NCI-H2107 (cell line): ENCODE measurements at places on chromosomes 4 and X.
A peak's percentile ranks its signal among the peaks of the same experiment; 100 is the strongest.

GRCh38 chr4:167222099-167222498 is 12.2 kb downstream of the SPOCK3 start:
- DNase-seq: no peak

DNA sequence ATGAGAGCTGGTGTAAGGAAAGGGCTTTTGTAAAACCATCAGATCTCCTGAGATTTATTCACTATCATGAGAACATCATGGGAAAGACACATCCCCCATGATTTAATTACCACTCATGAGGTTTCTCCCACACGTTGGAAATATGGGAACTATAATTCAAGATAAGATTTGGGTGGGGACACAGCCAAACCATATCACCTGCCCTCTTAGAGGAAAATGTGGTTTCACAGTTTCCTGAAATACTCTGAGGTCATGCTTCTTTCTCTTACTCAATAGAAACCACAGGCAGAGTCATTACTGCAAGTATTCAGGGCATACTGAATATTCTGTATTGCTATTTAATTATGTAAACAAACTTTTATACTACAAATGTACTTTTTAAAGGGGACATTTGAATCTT is 1453.3 kb downstream of the PCDH18 start:
- no peak for DNase-seq

GRCh38 chrX:41733939-41734338 is 10.0 kb downstream of the GPR82 start:
- no peak for DNase-seq

DNA sequence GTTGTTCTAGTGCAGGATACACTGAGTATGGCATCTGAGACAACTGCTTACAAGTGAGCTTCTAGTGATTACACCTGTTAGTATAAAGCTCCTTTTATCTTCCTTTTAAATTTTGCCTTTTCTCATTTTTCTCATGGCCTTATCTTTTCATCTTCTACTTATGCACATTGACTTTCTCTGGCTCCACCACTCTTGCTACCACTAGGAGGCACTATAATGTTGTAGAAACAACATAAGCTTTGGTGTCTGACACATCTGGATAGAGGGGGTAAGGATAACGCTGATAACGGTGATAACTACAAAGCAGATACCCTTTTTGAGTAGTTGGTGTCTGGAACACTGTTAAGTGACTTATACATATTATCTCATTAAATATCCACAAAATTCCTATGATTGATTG is 187.4 kb upstream of the TEX13C start:
- no peak for DNase-seq

DNA sequence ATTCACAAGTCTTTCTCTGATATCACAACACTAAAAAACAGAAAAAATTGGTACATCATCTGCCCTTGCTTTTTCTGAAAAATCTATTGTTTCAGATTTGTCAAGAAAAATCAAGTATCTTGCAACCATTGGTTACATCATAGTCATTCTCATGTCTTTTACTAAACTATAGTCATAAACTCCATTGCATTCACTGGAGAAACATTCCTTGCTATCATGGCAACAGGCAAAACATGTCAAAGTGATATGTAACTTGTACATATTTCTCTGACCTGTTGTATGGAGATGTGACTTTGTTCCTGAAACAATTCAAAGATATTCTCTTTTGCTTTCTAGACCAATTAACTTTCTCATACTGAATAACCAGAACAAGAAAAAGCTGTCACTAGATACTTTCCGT is 121.9 kb upstream of the ANK2 start:
- DNase-seq: no peak

GRCh38 chr4:112296949-112297880 is at the start of gene ALPK1:
ALPK1 (plus strand) TSS chr4:112297369.
- DNase-seq: no peak

GRCh38 chrX:19334945-19335626 is 8.6 kb upstream of the PDHA1 start:
- no peak for DNase-seq

DNA sequence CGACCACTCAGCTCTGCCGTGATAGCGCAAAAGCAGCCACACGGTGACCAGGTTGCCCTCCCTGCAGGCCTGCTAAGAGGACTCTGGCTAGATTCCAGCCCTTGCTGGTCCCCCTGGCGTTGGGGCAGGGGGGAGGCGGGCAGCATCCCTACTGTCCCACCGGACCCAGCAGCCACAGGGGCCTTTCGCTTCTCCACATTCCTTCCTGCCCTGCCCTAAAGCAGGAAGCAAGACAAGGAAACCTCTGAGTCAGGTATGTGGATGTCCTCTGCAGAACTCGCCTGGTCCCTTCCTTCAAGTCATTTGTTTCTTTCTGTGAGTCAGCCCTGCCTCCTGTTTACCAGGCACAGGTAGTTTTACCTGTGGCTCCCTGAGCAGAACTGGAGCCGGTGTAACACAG is 60.2 kb upstream of the CLDN34 start:
- no peak for DNase-seq

GRCh38 chr4:186726426-186727168 is 2.9 kb upstream of the FAT1 start:
- peak; percentile 0 for DNase-seq

- no peak for DNase-seq
Measured at GRCh38 chr4:123110147-123110546, 187.8 kb upstream of the NUDT6 start.

- no peak for DNase-seq
Measured at GRCh38 chrX:98065151-98065550, 1181.4 kb downstream of the RPA4 start.

DNA sequence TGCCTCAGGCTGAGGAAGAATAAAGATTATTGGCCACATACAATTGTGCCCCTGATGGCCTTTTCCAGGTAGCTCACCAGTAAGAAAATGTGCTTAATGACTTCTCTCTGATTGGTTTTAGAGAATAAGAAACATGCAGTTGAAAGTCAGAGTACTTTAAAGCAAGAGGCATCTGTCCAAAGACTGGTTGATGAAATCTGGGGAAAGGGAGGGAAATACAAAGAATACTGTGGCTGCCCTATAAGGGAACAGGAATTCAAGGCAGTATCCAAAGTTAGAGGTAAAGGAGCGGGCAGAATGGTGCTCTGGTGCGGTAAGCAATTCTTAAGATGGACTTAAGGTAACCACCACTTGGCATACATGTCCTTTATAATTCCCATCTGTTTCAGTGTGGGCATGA is 11.4 kb downstream of the PBDC1 start:
- DNase-seq: no peak

DNA sequence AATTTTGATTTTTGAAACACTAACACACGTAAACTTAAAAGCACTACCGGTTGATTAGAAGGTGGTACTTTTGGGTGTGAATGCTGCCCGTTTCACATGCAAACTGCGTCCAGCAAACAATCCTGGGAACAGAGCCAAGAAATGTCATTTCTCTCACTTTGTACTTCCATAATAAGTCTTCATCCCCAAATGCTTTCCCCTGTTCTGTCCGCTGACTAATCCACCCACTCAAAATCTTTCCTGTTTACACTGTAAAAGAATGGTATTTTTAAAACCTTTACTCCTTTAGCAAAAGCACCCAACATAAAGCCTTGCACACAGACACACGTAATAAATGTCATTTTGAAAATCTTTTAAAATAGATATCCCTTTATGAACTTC is 39.1 kb upstream of the PDLIM5 start:
- DNase-seq: no peak

DNA sequence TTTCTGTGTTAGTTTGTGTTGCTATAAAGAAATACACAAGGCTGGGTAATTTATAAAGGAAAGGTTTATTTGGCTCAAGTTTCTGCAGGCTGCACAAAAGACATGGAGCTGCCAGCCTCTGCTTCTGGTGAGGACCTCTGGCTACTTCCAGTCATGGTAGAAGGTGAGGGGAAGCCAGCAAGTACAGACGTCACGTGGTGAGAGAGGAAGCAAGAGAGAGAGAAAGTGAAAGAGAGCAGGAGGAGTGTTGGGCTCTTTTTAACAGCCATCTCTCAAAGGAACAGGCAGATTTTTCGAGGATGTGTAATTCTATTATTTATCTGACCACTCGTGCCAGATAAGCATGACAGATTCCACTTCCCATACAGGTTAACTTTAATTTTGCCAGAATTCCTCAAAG is 1199.1 kb downstream of the ADGRL3 start:
- DNase-seq: no peak

GRCh38 chr4:143721317-143721716 is 20.8 kb upstream of the FREM3 start:
- no peak for DNase-seq

DNA sequence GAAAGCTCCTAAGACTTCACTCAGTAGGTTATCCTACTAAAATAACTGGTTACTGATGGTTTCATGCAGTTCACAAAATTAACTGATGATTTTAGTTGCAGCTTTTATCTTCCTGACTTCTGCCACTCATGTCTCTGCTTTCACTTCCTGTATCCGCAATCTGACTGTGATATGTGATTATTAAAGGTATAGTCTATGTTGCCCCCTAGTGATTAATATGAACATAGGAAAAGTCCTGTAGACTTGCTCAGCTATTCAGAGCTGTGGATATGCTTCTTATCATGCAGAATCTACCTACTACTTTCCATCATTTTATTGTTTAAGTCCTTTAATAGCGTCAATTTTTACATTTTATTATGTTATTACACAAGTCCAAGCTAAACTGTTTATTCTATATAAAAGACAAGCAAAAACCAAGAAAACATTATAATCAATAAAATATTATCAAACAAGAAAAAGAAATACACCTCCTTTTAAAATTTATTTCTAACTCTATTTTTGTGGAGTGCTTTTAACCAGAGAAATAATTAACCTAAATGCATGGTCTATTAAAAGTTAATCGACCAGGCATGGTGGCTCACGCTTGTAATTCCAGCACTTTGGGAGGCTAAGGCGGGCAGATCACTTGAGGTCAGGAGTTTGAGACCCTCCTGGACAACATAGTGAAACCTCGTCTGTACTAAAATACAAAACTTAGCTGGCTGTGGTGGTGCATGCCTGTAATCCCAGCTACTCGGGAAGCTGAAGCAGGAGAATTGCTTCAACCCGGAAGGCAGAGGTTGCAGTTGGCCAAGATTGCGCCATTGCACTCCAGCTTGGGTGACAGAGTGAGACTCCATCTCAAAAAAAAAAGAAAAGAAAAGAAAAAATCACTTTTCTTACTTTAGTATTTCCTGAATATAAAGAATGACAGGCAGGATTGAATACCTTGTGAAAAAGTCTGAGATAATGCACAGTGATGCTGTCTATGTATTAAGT is 40.4 kb upstream of the TLR2 start:
- no peak for DNase-seq

GRCh38 chr4:118743867-118744266 is 58.7 kb downstream of the METTL14 start:
- no peak for DNase-seq

DNA sequence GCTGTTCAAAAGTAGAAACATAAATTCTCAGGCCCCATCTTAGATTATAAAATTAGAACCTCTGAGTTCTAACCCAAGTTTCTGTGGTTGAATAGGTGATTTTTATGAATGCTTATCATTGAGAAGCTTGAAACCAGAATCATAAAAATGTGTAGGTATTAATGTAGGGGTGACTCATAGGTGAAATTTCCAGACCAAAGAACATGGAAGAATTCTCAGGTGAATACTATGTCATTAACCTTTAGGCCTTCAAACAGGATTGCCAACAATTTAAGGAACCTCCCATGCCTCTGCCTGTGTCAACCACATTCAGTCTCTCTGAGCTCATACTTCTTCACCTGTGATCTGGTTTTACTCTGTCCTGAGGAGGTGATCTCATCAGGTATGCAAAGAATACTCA is 177.8 kb downstream of the NPFFR2 start:
- no peak for DNase-seq

DNA sequence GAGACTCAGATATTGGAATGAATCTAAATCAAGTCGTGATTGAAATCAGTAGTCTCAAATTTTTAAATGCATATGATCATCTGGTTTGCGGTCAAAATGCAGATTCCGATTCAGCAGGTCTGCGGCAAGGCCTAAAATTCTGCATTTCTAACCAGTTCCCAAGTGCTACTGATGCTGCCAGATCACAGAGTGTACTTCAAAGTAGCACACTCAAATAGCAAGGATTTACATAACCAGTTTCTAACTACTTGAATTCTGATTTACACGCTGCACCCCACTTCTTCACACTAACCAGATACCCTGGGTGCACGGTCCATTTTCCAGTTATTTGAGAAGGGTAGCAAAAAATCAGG is 752 bp downstream of the MBTPS2 start:
- no peak for DNase-seq

DNA sequence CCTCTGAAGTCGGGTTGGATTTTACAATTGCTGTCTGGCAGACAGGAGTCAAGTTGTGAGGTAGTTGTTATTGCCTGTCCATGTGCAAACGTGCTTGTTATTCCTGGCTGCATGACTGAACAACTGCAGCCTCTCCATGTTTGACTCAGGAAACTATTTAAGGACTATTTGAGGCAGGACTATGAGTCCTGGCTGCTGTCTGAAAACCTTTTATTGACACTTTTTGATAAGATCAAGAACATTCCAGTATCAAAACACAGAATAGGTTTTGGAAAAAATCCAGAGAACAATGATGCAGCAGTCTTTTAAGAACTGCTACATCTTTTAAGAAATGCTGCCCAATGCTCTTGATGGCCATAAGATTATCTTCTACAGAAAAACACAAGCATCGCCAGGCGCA is 10.0 kb upstream of the SPRY1 start:
- no peak for DNase-seq

DNA sequence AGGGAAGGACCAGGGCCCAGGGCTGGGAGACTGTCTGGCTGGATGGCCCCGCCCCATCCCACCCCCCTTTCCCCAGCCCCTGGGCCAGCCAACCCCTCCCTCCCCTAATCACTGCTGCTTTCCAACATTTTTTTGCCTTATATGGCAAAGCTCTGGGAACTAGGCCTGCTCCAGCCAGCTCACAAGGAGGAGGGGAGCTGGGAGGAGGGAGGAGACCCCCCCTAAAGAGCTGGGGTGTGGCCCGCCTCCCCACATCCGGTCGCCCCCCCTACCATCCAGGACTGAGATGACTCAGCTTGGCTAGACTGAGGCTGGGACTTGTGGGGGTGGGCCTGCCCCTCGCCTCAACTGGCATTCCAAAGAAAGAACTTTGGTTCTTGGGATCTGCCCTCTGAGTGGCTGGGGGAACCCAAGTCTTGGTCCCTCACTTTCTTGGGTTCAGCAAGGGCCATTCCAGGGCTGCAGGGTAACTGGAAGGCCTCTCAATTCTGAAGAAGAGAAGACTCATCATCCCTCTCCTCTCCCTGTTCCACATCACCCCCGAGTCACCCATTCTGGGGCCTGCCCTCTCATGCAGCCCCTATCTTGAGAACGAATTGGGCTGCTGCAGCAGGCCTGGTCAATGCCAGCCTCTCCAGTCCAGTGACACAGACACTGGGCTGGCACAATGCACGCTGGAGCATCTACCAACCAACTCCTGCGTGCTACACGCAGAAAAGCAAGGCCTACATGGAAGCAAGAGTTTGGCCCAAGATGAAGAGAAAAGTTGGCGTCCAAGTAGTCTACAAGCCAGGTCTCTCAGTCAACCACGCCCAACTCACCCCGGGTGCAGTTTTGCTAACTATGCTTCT is 4.8 kb downstream of the FLNA start:
- DNase-seq: no peak

DNA sequence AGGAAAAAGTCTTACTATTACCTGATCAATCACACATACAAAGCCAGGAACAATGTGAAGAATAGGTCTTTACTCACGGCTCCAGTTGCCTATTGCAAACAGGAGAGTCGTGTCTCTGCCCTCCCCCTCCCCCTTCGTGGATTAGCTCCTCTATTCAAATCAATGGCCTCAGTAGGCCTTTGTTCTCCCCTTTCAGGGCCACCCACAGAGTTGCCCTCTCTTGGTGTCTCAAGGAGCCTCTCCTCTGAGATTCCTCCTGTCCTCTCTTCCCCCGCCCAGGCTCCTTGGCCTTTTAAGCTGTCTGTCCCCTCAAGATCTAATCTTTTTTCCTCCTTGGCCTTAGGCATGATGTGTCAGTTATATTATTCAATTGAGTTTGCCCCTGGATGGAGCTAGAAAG is 107.2 kb upstream of the NALF2 start:
- DNase-seq: no peak
